ENCODE measurements at places on chromosomes 16 and 17. TPM values are rescaled to one million over a fixed set of nuclear protein-coding genes. Genes with fewer than 3 reads are reported as not detected.
A peak's percentile ranks its signal among the peaks of the same experiment; 100 is the strongest.

GRCh38 chr16:88514070-88514469, 56.1 kb upstream of the ZC3H18 start:
- ATAC-seq = no peak

HS3ST2 gene
- 0.66 TPM for total RNA-seq

CHRNE gene
- 0.23 TPM for total RNA-seq

DNA sequence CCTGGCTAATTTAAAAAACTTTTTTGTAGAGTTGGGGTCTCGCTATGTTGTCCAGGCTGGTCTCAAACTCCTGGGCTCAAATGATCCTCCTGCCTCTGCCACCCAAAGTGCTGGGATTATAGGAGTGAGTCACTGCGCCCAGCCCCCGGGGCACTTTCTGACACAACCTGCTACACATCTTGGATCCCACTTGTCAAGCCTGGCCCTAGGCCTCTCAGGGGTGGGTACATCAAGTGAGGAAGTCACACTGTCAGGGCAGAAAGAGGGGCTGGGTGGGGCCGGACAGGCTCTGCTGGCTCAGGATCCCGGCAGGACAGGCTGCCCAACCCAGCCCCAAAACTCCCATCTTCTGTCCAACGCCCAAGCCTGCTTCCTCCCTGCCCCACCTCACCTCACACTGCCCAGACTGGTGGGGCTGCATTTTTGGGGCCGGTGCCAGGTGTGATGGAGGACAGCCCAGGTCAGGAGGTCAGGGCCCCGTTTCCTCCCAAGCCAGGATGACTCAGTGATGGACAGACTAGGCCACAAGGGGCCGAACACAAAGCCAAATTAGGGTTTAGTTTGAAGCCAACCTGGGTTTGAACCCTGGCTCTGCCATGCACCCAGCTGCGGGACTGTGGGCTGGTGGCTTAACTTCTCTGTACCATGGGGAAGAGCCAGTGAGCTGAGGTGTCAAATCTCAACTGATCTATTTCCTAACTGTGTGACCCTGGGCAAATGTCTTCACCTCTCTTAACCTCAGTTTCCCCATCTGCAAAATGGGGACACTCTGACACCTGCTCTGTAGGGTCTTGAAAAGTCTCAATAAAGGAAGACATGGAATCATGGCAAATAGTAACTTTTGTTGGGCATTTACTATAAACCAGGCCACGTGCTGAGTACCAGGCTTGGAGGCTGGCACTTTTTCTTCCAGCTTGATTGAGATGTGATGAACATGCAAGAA, 8.9 kb upstream of the PPL start:
- peak; percentile 25 for ATAC-seq

ZNF18 gene
- total RNA-seq = 9.0 TPM

PDE6G gene
- 0.62 TPM for total RNA-seq

- peak; percentile 63 for ATAC-seq
Observed at GRCh38 chr17:1275962-1276736, 3.3 kb upstream of the TRARG1 start.

All from gastroesophageal sphincter (tissue), 4 donors.